Cortex of kidney (tissue), 1 donor: ENCODE measurements at places on chromosomes 2 and 18.

DNA sequence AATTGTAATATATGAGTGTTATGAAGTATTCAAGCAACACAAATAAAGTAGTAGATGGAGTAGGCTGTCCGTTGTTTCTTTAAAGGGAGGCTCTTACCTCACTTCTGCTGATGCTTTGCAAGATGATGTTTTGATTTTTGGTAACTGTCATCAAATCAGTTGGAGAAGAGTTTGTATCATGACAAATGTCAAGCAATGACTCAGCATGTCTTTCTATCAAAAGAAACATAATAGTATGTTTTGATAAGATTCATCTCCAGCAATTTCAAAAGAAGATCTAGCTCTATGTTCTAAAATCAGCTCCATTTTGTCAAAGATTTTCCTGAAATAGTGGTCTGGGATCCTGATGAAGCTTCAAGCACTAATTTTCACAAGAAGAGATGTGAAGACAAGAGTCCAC lies 25.6 kb downstream of the MAP3K19 start:
- DNase-seq = no peak

GRCh38 chr2:30670453-30670852 lies 136.8 kb downstream of the CAPN13 start:
- no peak for DNase-seq

DNA sequence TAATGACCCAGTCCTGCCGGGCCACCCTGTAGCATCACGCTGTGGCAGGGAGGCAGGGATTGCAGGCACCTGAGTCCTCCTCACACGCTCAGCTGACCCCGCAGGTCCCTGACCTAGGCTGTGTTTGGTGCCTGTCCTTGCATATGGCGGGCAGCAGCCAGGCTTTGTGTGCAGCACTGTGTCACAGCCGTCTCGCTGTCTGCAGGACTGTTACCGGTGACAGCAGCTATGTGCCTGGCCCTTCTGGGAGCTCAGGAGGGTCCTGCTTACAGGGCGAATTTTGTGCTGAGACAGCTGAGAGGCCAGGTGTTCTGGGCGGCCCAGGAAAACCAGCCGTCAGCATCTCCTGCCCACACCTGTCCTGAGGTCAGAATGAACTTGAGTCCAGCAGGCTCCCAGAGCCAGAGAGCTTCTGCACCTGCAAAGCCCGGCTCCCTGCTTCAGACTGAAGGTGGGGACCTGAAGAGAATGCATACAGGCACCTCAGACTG lies 10.4 kb upstream of the ARID5A start:
- no peak for DNase-seq

GRCh38 chr18:43382641-43383403 lies 105.5 kb upstream of the SYT4 start:
- DNase-seq = no peak

- DNase-seq = no peak
Observed at GRCh38 chr2:64915510-64915900, 73.7 kb upstream of the SLC1A4 start.
